ENCODE measurements at places on chromosomes 7 and 10. TPM values are rescaled to one million over a fixed set of nuclear protein-coding genes. Genes with fewer than 3 reads are reported as not detected.

GRCh38 chr7:23261843-23262452 is 15.4 kb downstream of the GPNMB start:
- peak; percentile 42 for DNase-seq

GRCh38 chr7:84161398-84161797 is 33.2 kb downstream of the SEMA3A start:
- DNase-seq = no peak

- no peak for DNase-seq
Observed at GRCh38 chr7:128270826-128271272, 29.8 kb downstream of the LEP start.

DNA sequence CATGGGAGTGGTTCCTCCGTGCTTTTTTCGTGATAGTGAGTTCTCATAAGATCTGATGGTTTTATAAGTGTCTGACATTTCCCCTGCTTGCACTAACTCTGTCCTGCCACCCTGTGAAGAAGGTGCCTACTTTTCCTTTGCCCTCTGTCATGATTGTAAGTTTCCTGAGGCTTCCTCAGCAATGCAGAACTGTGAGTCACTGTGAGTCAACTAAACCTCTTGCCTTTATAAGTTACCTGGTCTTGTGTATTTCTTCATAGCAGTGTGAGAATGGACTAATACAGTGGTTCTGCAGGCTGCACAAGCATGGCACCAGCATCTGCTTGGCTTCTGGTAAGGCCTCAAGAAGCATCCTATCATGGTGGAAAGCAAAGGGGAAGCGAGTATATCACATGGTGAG is 1144.6 kb downstream of the SORCS3 start:
- DNase-seq = no peak

DNA sequence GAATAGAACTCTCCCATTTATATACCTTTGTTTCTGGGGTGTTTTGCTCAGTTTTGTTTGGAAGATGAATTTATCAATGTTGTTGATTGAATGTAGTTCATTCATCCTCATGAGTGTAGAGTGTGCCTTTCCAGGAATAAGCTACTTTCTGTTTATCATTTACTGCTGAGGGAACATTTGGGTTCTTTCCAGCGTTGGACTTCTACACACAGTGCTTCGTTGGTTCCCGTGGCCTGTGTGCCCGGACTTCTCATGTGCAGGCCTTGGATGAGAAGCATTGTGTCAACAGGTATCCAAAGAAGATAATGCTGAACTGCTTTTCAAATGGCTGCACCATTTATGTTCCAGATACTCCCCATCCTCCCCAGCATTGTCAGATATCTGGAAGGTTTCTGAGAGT is 107.6 kb upstream of the TNS3 start:
- DNase-seq = no peak

DNA sequence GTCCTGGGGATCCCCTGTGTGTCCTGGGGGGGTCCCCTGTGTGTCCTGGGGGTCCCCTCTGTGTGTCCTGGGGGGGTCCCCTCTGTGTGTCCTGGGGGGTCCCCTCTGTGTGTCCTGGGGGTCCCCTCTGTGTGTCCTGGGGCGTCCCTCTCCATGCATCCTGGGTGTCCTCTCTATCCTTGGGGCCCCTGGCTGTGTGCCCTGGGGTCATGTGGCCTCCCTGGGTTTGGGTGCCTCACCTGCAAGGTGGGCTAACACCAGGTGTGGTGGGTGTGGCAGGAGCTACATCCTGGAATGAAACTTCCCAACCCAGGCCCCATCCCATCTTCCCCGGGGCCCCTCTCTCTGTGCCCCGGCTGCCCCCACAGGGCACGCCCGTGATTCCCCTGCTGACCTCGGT is 4.9 kb downstream of the CYP2W1 start:
- no peak for DNase-seq

GRCh38 chr7:99380823-99381663 is 6.5 kb downstream of the ARPC1B start:
- no peak for DNase-seq

- no peak for DNase-seq
Observed at GRCh38 chr7:81714306-81714705, 55.5 kb downstream of the HGF start.

DNA sequence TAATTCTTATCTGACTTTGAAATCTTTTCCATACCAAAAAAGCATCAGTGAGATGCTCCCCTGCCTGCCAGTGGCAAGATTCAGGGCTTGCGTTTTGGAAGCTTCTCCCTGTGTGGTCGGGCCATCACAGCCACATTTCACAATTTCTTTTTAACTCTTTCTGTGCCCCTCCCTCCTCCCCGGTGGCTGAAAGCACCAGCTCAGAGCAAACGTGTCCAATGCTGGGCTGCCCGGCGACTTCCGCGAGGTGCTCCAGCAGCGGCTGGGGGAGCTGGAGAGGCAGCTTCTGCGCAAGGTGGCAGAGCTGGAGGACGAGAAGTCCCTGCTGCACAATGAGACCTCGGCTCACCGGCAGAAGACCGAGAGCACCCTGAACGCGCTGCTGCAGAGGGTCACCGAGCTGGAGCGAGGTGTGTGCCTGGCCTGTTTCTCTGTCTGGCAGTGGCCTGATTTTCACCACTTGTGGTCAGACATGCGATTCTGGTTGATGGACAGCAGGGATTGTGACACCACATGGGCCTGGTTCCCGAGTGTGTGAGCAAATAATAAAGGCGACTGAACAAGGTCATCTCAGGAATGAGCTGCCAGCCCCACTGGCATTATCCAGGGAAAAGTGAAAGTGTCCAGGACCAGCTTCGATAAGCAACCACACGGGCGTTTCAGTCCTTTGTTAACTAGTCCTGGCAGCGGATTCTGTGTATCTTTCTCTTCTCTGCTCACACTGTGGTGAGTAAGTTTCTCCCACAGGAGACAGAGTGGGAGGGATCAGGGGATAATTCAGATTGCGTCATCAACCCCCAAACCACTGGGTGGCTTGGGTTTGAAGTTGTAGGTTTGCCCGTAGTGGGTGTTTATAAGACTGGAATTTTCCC is 2.6 kb downstream of the NPTX2 start:
- no peak for DNase-seq

GRCh38 chr7:107678110-107678753 is 17.6 kb downstream of the SLC26A4 start:
- no peak for DNase-seq

Gene CFTR
- total RNA-seq = not detected

DNA sequence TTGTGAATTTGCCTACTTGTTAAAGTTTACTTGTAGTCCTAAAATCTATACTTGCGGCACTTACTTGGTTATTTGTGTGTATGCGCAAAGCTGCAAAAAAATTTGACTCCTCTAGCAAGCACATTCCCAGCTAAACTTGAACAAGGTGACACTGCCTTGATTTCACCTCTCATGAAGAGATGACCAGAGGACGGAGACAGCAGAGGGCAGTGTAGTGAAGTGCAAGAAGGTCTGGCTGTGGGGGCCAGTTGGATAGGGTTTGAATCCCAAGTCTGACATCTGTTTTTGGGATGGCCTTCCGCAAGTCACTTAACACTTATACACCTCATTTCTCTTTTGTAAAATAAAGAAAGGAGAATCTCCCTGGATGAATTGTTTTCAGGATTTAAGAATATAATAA is 15.7 kb downstream of the SLK start:
- no peak for DNase-seq

DNA sequence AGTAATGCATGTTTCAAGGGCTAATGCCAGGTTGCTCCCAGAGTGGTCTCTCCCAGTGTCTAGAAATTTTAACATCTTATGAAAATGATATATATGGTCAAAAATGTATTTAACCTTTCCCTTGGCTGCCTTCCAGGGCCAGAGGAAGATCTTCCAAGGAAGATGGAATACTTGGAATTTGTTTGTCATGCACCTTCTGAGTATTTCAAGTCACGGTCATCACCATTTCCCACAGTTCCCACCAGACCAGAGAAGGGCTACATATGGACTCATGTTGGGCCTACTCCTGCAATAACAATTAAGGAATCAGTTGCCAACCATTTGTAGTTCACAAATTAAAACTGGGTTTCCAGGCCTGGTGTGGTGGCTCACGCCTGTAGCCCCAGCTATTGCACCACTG is 9.0 kb downstream of the GATAD1 start:
- peak; percentile 22 for DNase-seq

GRCh38 chr7:2873146-2873545 is 29.0 kb upstream of the GNA12 start:
- no peak for DNase-seq

GRCh38 chr10:17685233-17685840 is 41.4 kb downstream of the STAM start:
- no peak for DNase-seq

Gene RBP4
- total RNA-seq = not detected

Gene ANKRD30A
- total RNA-seq = not detected

GRCh38 chr10:17831896-17832295 is 22.7 kb downstream of the MRC1 start:
- DNase-seq = no peak

DNA sequence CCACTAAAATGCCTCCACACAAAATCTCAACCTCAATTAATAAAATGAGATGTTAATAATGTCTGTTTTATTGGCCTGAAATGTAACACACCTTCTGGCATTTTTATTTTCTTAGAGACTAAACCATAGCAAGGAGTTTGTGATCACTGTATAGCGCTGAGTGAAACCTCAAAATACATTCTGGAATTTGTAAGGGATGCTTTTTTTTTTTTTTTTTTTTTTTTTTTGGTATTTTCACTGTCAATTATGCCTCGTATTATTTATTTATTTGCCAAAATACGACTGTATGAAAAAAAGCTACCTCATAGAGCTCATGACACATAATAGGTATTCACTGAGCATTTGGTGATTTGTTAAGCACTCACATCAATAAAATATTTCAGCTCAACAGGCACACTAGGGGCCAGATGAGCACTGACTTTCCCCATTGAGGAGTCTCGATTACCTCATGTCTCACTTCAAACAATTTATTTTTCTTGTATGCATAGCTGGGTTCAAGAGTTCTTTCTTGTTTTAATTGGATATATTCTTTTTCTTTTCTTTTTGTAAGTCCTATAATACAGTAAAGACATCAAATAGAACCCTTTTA is 36.5 kb downstream of the SEMA3C start:
- no peak for DNase-seq

DNA sequence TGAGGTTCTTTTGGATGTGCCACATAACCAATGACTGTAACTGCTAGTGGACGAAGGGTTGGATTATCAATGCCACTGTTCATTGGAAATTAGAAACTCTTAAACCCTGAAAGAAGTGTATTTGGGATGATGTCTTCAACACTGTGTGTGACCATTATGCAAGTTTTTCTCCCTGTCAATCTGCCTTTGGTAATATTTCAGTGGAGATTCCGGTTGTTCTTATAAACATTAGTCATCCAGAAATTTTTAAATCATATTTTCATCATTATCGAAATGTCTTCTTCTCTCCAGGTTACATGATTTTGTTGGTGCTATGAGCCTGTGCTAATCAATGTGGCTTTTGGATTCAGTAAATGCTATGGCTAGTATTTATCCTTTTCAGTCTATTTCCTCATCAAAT is 61.7 kb upstream of the KLF6 start:
- no peak for DNase-seq

- DNase-seq = no peak
Observed at GRCh38 chr10:14391342-14391741, 60.6 kb upstream of the FRMD4A start.

- no peak for DNase-seq
Observed at GRCh38 chr10:124324451-124324850, 94.3 kb downstream of the OAT start.

DNA sequence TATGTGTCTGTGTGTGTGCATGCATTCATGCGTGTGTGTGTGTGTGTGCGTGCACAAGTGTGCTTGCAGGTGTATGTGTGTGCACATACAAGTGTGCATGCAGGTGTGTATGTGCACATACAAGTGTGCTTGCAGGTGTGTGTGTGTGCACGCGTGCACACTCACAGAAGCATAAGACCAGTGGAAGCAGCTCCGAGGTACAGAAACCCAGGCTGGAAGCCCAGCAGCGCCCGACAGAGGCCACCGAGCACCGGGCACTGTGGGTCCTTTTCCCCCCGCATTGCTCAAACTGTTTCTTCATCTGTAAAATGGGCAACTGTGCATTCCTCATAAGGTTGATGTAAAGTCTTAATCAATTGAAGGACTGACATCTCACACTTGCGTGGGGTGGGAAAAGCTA is 243.3 kb upstream of the TCERG1L start:
- DNase-seq = no peak

DNA sequence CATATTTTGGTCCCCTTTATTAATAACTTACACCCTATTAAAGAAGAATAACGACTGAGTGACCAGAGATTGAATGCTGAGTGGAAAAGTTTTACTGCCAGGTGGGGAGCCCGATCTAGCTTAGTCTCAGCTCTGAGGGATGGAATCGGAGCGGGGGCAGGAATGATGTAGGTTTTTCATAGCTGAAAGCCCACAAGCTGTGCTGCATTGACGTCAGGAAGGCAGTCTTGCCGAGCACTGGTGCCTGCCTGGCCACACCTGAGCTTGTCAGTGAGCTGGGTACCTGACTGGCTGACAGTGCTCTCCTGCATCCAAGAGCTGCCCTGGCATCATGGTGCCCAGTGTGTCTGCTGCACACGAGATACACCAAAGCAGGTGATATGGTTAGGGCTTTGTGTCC is 34.8 kb downstream of the GRK5 start:
- DNase-seq = no peak

- DNase-seq = no peak
Observed at GRCh38 chr7:140745266-140746058, 49.0 kb downstream of the NDUFB2 start.

DNA sequence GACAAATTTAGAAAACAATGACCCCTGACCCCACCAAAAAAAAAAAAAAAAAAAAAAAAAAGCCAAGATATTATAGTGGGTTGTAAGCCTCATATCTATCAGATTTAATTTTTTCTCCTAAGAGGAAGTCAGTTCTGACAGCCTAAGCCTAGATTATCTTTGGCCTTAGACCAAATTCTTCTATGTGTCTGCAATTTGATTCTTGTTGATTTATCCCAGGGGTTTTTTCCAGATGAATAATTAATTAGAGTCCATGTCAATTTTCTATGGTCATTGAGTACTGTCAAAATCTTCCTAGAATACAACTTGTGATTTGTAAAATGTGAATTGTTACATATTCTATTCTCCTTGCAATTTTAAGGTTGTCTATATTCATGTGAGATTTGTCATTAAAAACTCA is 151.6 kb upstream of the CACNA2D1 start:
- no peak for DNase-seq

DNA sequence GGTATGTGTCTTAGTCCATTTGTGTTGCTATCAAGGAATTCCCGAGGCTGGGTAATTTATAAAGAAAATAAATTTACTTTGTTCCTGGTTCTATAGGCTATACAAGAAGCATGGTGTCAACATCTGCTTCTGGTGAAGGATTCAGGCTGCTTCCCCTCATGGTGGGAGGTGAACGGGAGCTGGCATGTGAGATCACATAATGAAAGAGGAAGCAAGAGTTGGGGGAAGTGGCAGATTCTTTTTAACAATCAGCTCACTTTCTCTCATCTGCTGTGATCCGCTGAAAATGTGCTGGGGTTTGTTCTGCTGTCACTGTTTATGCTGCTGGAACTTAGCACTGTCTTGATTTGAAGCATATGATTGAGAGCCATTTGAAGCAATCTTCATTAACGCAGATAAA is 730.0 kb upstream of the SORCS1 start:
- no peak for DNase-seq

- DNase-seq = no peak
Observed at GRCh38 chr7:108078691-108079090, 51.5 kb downstream of the LAMB4 start.
